ENCODE measurements at places on chromosomes 3 and 15.

DNA sequence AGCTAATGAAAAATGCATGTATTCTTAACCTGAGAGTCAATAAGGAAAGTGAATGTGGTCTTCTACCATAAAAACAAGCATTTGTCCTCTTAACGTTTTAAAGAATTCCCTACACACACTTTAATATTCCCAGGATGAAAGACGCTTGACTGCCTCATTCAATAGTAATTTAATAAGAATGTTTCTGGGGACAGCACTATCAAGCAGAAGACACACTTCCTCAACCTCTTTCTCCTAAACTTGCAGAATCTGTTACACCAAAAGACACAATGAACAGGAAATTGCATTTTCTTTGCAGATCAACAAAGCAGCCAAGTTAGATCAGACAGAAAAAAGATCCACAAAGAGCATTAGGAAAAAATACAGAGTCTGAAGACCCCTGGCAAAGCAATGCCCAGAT is 97.7 kb downstream of the PLCH1 start:
- no peak for DNase-seq

DNA sequence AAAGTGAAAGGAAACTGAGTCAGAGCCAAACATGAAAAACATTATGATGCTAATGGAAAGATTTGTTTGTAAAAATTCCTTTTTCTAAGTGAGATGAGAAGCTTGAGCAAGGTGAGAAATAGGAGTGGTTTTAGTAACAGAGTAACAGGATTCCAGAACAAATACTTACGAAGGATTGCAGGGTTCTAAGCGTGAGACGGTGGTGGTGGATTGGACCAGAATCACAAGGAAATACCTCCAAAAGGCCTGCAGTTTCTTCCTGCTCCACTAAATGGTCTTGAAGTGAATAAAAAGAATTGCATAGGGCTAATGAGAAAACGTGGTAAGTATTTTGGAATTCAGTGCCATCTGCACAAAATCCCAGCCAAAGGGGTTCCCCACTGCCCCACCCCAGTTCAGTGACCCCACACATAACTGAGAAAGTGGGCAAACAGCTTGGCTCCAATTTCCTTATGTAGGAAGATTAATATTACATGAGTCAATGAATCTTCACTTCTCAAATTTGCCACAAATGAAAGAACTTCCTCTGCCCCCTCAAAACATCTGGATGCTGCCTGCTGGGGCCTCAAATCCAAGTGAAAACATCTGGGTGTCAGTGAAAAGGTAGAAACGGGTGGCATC is 283.8 kb upstream of the NR2F2 start:
- DNase-seq, result no peak

- DNase-seq, result no peak
These were observed 28.9 kb upstream of the ESYT3 start for GRCh38 chr3:138405486-138405885.

DNA sequence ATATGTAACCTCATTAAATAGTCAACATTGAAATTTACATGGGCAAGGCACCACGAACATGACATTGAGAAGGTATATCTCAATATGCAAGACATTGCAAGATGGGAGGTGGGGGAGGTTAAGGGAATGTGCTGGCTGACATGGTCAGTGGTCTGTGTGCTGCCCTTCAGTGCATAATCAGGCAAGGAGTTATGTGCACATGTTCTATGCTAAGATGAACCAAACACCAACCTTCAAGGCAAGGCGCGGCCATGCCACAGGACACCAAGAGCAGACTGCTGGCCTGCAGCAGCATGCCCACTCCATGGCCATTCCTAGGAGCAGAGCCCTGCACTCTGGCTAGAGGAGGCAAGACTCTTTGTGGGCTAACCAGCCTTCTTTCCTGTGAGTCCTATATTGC is 40.9 kb upstream of the TSPAN3 start:
- no peak for DNase-seq

DNA sequence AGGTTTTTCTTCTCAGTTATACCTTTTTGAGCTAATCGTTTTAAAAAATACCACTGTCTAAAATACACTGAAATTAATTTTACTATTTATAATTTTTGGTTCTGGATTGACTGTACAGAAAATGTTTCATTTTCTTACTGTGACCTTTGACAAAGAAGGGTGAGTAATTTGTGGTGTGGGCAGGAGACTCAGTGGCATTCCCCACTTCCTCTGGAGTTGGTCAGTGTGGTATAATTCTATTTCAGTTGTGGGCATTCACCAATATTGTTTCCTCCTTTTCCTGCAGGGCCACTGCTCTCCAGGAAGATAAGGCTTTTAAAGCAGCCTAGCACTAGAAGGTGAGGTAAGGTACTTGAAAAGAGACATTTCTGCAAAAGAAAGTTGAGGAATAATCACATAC is 6.5 kb downstream of the DAG1 start:
- no peak for DNase-seq

DNA sequence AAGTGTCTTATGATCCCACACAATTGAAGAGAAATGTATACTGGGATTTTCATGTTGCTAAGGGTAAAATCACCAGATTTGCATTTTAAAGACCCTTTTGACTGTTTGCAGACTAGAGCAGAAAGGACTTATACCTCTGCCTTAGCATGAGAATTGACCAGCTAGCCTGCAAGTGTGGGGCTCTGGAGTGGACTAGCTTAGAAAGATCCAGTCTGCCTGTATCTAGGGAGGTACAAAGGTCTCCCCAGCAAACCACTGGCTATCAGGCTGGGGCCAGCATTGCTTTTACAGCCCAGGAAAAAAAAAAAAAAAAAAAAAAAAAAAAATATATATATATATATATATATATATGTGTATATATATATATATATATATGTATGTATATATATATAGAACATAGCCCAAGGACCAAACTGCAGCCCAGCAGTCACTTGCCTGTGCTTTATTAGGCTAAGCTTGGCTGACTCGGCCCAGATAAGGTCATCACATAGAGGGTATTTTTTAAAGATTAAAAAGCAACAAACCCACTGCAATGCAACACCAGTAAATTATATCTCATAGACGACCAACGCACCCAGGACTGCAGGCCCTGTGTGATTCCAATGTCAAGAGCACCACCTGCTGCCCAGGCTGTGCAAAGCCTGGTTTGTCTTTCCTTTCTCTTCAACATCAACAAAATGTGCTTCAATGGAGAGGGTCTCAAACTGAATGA is 63.7 kb downstream of the DCLK3 start:
- no peak for DNase-seq

DNA sequence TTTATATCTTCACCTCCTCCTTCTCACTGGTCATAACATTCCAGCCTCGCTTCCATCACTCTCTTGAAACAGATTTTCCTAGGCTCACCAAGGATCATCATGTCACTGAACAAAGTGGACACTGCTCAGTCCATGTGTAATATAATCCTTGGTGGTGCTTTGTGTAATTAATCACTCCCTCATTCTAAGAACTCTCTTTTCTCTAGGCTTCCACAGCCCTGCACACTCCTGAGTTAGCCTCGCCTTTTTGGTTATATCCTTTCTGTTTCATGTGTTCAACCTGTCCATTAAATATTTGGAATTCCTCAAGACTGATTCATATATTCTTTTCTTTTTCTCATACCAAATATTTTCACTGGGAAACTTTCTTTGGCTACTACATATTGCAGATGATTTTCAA is 440.8 kb downstream of the PYDC2 start:
- no peak for DNase-seq

- DNase-seq, result no peak
These were observed 86.2 kb downstream of the IQSEC1 start for GRCh38 chr3:12986986-12987385.

- no peak for DNase-seq
These were observed 5.5 kb downstream of the IL12A start for GRCh38 chr3:159994182-159994581.

DNA sequence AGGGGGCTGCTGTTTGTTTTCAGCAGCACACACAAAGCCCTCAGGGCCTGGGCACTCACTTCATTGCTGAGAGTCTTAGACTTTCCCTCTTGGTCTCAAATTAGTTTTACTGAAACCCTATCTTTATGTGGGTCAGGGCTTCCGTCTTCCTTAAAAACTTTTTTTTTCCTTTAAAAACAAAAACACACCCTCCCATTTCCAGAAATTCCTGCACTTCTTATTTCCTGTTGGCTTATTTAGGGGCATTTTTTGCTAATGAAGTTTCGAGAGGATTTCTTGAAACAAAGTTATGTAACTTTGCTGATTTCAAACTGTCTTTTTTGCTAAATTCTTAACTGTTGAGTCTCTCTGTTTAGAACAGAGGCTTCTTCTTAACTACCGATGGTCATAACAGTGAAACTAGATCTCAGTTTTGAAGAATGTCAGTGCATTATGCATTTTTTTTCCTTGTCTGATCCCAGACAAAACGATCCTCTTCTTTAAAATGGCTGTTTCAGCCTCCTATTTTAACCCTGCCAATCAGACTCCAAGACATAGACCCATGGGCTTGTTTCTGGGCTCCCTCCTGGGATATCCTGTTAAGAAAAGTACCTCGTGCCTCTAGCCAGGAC is 23.3 kb downstream of the ANAPC13 start:
- DNase-seq, result no peak

GRCh38 chr3:18752273-18752934 is 327.3 kb upstream of the SATB1 start:
- DNase-seq, result no peak

- DNase-seq, result no peak
These were observed 466 bp upstream of the HCN4 start for GRCh38 chr15:73369154-73369694.

- no peak for DNase-seq
These were observed 81.8 kb downstream of the MYH15 start for GRCh38 chr3:108428586-108428985.

- DNase-seq, result peak; percentile 54
These were observed at the start of gene CPNE4 for GRCh38 chr3:132034486-132035464. TSS of gene CPNE4 (minus strand) at chr3:132035014.

DNA sequence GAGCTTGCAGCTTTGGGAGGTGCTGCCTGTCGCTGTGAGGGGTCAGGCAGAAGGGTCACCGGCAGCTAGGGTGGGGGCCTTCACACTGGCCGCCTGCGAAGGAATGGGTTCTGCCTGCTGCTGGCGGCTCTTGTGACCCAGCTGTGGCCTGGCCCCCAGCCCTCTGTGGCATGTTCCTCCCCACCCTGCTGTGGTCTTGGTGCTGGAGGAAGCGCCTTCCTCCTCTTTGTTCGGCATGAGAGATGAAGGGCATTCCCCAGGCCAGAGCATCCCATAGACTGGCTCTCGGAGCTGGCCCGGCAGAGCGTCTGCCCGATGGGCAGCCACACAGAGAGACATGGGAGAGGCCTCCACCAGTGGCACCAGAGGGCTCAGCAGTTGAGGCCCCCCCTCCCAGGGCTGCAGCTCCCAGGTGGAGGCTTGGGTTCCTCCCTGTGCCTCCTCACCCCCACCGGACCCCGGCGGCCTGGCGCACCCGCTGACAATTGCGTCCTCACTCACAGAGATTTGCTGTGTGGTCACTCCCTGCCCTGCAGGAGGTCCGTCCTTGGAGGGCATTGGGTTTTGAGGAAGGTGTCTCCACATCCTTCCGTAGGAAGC is 162.2 kb downstream of the NSMCE3 start:
- DNase-seq, result no peak

GRCh38 chr15:74667975-74668374 is 27.8 kb downstream of the EDC3 start:
- no peak for DNase-seq

DNA sequence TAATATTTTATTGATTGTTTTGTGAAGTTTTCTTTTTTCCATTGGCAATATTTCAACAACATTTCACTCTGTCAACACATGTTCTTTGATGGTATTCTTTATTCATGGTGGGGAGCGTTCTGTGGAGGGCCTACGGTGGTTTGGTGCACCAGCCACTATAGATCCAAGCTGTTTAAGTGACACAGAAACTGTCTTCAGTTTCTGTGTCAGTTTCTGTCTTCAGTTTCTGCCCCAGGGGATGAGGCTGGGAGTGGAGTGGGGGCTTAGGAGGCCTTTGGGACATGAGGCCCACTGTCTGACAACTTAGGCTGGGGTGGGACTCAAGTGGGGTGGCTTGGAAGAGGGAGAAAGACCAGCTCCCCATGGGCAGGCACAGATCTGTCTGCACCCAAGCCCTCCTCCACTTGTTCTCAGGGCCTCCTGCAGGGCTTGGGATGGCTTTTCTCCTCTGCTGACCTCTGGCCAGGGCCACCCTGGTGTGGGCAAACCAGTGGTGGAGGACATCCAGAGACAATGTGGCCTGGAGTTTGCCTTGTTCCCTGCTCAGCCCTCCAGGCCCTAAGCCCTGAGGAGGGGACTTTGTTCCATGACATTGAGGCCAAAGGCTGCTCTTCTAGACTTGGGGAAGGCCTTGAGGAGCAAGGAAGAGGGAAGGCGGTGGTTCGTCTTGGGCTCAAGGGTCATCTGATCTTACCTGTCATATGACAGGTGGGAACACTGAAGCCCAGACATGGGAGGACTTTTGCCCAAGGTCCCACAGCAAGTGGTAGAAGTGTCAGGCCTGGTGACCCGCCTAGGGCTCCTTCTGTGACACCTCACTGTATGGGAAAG is 60.3 kb upstream of the SMAD6 start:
- no peak for DNase-seq

GRCh38 chr15:57589754-57590153 is 1.9 kb upstream of the MYZAP start:
- no peak for DNase-seq

DNA sequence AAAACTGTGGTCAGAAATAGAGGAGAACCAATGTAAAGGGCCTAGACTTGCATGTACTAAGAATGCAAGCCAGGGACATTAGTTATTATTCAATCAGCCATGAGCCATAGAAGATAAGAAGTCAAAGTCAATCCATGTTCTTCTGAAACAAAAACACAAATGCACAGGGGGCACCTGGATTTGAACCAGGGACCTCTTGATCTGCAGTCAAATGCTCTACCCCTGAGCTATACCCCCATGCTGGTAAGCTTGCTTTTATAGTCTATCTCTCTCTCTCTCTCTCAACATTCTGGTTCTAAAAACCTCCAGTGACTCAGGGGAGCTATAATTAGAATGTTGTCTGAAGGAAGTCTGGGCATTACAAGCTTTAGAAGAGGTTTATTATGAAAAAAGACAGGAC is 85.6 kb upstream of the ACP3 start:
- no peak for DNase-seq

- DNase-seq, result no peak
These were observed 43.8 kb downstream of the SPATA16 start for GRCh38 chr3:173096994-173097785.

DNA sequence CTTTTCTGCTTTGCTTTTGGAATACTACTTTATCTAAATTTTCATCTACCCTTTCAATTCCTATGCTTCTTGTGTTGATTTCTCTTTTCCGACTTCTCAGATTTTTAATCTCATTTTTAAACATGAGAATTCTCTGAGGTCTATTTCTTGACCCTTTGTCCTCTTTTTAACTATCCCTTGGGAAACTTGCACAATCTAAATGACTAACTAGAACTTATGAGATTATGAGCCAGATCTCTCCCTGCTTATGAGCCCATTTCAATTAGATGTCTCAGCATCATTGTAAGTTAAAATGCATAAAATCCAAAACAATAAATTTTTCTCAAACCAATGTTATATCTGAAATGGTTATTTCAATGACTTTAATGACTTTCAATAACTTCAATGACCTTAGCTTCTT is 296.9 kb upstream of the AGTR1 start:
- no peak for DNase-seq

GRCh38 chr3:180979961-180980360 is 9.6 kb downstream of the DNAJC19 start:
- DNase-seq, result no peak

Measured in stimulated activated CD4-positive, alpha-beta T cell treated with anti-CD3 and anti-CD28 coated beads, Interleukin-1b, Interleukin-23, amount 100 ng/mL, for 1 hour (primary cell).